Suppressor macrophage (primary cell): ENCODE measurements at places on chromosomes 12 and 14.

DNA sequence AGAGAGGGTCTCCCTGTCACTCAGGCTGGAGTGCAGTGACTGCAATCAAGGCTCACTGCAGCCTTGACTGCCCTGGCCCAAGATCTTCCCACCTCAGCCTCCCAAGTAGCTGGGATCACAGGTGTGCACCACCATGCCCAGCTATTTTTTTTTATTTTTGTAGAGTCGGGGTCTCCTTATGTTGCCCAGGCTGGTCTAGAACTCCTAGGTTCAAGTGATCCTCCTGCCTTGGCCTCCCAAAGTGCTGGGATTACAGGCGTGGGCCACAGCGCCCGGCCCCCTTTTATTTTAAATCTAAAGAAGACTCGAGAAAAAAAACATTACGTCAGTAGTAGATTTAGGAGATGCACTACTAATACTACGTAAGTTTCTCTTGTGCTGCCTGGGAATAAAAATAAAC, 14.3 kb downstream of the FOS start:
- no peak for DNase-seq

- DNase-seq = no peak
Measured at GRCh38 chr12:51850081-51850964, 1.8 kb upstream of the FIGNL2 start.

DNA sequence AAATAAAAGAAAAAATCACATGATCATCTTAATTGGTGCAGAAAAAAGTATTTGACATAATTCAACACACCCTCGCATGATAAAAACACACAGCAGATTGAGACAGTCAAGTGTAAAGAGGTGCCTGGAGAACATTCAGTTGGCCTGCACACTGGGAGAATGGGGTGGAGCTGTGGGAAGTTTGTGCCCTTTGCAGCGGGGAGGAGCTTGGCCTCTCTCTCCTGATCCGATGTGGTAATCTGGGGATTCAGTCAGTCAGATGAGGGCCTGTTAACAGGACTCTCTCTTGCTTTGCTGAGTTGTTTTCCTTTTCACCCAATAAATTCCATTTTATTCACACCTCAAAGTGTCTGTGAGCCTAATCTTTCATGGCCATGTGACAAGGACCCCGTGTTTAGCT, 5.9 kb downstream of the SERPINA6 start:
- no peak for DNase-seq

- DNase-seq = peak; percentile 64
Measured at GRCh38 chr14:51884086-51884927, 23.9 kb downstream of the GNG2 start.

- DNase-seq = peak; percentile 91
Measured at GRCh38 chr12:47889040-47889439, 15.8 kb downstream of the VDR start.

GRCh38 chr14:54902143-54902520, 494 bp downstream of the GCH1 start:
- peak; percentile 78 for DNase-seq

DNA sequence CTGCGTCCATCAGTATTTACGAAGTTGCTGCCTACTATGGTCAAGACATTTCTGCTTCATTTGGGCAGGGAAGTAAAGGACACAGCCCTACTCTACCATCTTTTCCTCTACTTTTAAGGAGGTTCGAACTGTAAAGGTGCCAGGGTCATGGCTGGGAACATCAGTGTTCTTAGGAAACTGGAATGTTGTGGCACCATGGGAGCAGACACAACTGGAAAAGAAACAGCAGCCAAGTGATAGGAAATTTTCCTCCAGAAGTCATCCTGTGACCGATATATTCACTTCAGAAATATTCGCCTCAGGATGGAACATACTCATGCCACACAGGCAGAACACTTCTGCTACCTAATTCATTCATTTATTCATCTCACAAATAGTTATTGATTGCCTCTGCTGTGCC, 104.4 kb downstream of the ETV6 start:
- DNase-seq = no peak

- no peak for DNase-seq
Measured at GRCh38 chr14:32635061-32635719, 303.5 kb upstream of the NPAS3 start.

DNA sequence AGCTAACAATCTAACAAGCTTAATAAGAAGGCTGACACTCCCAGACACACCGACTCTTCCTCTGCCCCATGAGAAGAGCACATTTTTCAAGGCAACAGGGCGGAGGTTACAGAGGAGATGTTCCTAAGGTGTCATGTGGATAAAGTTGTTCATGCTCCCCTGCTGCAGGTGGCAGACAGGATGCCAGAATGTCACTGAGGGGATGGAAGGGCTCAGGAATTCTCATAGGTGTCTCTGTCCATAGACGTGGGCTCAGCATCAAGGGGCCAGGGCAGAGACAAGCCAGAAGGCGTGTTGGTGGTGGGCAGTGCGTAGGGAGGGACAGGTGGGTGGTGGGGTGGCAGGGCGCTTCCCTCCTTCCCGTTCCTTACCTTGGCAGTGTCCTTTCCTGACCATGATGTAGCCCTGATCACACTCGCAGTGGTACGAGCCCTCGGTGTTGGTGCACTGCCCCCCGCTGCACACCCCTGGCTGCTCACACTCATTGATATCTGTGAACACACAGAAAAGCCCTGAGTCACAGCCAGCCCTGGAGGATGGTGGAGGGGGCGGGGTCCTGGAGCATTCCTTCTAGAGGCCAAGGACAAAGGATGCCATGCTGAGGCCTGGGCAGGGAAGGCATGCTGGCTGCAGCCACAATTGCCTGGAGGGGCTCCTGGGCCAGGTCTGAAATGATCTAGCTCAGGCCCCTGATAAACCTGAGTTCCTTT, 23.0 kb downstream of the ISCA2 start:
- no peak for DNase-seq

- DNase-seq = no peak
Measured at GRCh38 chr14:101167428-101167827, 263.9 kb upstream of the RTL1 start.

- no peak for DNase-seq
Measured at GRCh38 chr12:108642269-108642870, 8.7 kb upstream of the SELPLG start.

DNA sequence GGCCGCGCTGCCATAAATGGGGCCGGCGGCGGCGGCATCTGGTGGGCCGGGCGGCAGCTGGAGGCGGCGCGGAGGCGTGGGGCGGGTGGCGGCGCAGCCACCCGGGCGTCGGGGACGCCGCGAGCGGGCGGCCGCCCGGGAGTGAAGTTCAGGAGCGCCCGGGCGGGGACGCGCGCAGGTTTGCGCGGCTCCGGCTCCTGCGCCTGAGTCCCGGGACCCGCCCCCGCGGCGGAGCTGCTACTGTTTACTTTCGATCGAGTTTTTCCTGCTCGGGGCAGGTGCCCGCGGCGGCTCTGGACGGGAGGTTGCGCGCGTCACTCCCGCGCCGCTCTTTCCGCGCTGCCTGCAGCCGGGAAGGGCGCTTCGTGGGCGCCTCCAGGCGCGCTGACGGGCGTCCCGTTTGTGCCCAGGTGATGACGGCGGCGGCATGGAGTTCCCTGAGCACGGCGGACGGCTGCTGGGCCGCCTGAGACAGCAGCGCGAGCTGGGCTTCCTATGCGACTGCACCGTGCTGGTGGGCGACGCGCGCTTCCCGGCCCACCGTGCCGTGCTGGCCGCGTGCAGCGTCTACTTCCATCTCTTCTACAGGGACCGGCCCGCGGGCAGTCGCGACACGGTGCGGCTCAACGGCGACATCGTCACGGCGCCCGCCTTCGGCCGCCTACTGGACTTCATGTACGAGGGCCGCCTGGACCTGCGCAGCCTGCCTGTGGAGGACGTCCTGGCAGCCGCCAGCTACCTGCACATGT, at the start of gene ZBTB42:
Gene ZBTB42, plus strand, starts transcription at position 331 of the 749 bp plus-strand sequence. Its CDS starts 97 bp downstream, at position 428.
- DNase-seq = peak; percentile 73

GRCh38 chr12:28569698-28570411, 379.6 kb downstream of the CCDC91 start:
- DNase-seq = no peak

DNA sequence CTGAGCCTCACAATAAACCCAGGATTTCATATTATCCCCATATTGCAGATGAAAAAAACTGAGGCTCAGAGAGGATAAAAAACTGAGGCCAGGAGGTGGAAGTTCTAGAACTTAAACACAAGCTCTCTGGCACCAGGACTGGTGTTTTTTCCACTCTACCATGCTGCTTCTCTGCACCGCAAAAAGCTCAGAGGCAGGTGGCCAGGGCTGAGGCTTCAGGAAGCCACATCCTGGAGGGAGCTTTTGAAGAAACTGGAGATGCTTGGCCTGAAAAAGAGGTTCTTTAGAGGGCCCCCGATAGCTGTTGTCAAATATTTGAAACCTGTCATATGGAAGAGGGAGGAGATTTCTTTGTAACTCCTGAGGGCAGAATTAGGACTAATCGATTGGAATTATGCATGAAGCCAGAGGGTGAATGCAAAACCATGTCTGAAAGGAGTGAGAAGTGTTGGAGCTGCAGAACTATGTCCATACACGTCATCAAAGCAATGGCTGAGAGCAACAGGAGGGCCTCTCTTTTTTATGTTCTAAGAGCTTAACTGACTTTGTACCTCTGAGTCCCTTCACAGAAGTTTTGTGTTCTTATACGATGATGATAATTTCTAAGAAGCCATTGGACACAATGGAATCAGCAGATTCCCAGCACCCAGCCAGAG, 448.6 kb downstream of the FUT8 start:
- DNase-seq = no peak

DNA sequence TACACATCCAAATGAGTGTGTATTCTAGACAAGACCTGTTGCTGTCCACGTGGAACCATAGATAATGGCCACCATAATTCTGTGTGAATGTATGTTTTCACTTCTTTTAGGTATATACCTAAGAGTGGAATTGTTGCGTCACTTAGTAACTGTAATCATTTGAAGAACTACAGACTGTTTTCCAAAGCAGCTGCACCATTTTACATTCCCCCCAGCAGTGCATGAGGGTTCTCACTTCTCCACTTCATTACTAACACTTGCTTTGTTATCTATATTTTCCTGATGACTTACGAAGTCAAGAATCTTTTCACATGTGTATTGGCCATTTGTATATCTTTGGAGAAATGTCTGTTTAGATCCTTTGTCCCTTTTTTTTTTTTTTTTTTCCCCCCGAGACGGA, 106.4 kb downstream of the SCFD1 start:
- DNase-seq = no peak

DNA sequence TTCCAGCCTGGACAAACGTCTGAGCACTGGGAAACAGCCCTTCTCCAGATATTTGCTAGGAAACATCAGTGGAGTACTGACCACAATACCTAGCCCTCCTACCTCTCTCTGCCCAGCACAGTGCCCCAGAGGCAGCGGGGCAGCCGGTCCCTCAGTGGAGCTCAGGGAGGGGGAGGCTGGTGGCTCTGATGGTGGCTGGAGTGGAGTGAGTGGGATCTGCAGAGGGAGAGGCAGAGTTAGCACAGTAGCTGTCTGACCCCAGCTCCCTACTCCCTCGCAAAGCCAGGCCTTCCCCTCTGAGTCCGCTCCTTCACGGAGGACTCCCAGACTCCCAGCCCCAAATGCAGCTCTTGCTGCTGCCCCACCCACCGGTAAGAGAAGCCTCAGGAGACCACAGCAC, 30.0 kb downstream of the NCKAP5L start:
- DNase-seq = no peak

- DNase-seq = no peak
Measured at GRCh38 chr12:64792128-64792527, 32.3 kb upstream of the TBC1D30 start.

DNA sequence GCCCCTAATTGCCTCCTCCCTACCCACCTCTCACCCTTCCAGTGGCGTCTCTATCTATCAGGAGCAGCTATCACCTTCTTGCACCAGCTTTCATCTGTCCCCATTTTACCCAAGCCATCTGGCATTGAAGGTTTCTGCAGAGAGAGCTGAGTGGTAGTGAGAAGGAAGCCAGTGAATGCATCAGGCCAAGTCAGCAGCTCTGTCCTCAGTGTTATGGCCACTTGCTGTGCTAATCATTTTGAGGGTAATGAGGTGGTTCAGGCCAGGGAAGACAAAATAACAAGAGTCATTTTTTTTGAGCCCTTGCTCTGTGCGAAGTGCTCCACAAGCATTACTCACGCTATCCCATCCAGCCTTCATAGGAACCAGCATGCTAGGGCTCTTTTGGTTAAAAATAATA, 164.7 kb downstream of the SUDS3 start:
- DNase-seq = no peak

GRCh38 chr12:8899830-8900229, 14.5 kb upstream of the PHC1 start:
- DNase-seq = peak; percentile 42

DNA sequence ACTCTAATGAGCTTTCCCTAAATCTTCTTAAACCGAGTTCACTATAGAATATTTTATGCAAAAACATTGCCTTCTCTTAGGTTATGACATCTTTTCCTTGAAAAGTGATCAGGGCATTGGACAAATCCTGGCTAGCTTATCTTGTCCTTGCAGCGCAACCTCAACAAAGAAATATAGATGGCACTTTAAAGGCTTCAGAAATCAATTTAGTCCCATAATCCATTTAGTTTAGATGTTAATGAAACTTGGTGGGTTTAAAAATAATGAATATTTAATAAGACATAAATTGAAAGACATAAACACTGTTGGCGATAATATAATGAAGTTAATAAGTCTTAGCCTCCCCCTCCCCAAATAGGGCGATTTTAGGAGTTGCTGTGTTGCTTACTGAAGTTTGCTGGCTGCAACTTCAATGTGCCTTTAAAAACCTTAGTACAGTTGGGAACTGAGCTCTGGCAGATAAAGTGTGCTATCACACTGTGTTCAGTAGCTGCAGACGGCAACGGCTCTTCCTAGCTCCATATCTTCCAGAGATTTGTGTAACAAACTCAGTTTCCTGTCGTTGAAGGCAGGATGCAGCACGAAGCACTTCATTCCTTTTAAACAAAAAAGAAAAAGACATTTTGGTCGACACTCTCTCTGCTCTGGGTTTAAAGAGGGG, 19.5 kb downstream of the PLXNC1 start:
- DNase-seq = no peak

GRCh38 chr14:55556929-55557623, 22.9 kb upstream of the KTN1 start:
- DNase-seq = no peak

DNA sequence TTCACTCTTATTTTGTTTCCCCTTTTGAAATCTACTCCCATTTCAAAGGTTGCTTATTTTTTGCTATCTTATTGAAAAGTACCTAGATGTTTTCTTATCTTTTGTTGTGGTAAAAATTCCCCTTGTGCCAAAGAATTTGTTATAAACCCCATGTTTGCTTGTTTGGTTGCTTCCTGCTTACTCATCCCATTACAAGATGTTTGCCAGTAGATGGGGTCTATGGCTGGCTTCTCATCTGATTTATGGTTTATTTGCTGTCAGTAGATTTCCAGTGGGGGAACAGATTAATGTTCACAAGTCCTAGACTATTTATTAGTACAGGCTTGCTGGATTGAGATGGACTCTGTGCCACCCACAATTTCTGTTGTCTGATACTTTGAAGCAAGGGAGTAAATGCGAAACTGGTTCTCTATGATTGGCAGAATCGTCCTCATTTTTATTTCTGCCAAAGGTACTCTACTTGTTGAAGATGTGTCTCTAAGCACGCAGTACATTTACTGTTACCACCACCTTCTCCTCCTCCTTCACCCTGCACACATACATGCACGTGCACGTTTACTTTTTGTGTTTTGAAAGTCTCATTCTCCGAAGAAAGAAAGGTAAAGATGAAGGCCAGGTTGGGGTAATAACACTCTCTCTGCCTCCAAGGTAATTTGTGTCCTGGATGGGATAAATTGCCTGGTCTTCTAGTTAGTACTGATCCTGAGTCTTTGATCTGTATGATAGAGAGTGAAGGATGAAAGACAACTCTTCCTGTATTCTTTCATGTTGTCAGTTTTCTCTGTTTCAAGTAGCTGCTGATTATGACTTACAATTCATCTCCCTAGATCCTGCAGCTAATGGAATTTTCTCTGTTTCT, 117.2 kb upstream of the ATP2B1 start:
- no peak for DNase-seq

GRCh38 chr14:35257809-35258208, 34.4 kb upstream of the PSMA6 start:
- no peak for DNase-seq
